Esophagus squamous epithelium (tissue), 5 donors: ENCODE measurements at places on chromosomes 2 and 18. TPM values are rescaled to one million over a fixed set of nuclear protein-coding genes. Genes with fewer than 3 reads are reported as not detected.

The CFAP221 gene
- not detected for total RNA-seq

GRCh38 chr2:45821558-45822271 lies 170.2 kb downstream of the PRKCE start:
- DNase-seq = no peak

The LRRFIP1 gene
- total RNA-seq = 152 TPM

DNA sequence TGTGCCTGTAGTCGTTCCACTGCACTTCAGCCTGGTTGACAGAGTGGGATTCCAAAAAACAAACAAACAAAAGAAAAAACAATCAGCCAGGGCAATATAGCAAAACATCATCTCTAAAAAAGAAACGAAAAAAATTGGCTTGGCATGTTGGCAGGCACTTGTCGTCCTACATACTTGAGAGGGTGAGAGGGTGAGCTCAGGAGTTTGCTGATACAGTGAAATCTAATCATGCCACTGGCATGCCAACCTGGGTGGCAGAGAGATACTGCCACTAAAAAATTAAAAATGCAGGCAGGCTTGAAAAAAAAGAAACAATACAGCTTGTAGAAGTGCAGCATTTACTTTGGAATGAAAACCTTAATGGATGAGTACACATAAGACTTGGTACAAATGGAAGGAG lies 282.9 kb upstream of the RGPD4 start:
- no peak for DNase-seq

GRCh38 chr2:238513346-238513745 lies 86.6 kb downstream of the ASB1 start:
- no peak for DNase-seq

DNA sequence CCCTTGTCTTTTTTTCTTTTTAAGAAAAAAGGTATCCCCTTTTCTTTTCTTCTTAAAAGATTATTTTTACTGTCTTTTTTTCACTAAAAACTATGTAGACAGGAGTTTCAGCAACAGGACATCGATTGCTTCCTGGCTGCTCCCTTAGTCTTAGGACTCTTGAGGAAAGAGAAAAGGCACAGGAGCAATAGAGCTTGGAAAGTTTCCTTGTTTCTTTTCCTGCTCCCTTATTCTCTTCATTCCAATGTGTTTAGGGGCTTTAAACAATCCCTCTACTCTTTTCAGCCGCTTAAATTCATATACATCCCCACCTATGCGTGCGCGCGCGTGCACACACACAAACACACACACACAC lies 225.9 kb upstream of the FBXO11 start:
- no peak for DNase-seq

GRCh38 chr2:31578316-31578715 lies 2.4 kb downstream of the SRD5A2 start:
- no peak for DNase-seq

The HES6 gene
- total RNA-seq = 3.1 TPM

The ABHD1 gene
- total RNA-seq = not detected

DNA sequence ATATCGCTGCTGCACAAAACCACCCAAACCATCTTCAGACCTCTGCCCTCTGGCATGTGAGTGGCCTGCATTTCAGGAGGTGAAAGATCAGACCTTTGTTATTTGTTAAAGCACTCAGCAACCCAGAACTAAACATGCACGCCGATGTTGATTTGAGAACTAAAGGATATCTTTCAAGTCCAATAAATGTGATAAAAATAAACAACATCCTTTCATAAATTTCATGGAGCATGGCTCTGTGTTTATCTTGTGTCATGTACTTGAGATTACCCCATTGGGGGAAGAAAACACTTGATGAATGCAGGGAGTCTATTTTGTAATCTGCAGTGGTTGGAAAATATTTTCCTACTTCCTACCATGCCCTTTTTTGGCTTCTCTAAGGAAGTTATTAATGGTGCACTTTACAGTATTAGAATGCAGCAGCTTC lies 70.8 kb upstream of the GATA6 start:
- no peak for DNase-seq

DNA sequence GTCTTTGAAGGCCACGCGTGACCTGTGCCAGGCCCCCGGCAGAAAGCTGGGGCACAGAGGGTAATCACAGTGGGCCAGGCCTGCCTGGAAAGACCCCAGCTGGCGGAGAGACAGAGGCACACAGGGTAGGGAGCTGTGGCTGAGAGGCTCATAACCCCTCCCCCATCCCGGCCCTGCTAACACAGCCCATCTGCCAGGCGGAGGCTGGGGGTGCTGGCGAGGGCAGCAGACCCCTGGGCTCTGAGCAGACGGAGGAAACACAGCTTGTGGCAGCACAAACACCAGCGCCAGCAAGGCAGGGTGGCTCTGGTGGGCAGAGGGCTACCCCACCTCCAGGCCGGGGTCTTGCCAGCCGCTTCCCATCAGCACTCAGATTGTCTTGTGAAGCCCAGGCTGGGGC lies 19.0 kb downstream of the HS6ST1 start:
- no peak for DNase-seq

The UPP2 gene
- total RNA-seq = not detected
